ENCODE measurements at places on chromosomes 5 and 9.

GRCh38 chr9:126328407-126328806 is 1.8 kb downstream of the MVB12B start:
- no peak for DNase-seq

DNA sequence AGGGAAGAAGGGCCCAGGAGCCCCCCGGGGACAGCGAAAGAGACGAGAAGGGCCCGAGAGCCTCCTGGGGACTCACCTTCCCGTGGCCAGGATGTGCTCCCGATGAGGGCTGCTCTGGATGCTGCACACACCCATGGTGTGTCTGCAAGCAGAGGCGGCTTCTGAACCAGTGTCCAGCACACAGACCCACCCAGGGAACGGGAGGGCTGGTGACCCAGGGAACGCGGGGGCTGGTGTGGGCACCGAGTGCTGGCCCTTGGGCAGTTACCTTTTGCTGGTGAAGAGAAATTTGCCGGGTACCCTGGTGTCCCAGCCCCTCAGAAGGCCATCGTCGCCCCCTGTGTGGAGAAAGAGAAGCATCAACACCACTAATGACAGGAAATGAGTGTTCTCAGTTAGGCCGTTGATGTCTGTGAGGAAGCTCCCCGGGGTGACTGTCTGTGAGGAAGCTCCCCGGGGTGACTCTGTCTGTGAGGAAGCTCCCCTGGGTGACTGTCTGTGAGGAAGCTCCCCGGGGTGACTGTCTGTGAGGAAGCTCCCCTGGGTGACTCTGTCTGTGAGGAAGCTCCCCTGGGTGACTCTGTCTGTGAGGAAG is 13.2 kb downstream of the MRPL41 start:
- DNase-seq: no peak

DNA sequence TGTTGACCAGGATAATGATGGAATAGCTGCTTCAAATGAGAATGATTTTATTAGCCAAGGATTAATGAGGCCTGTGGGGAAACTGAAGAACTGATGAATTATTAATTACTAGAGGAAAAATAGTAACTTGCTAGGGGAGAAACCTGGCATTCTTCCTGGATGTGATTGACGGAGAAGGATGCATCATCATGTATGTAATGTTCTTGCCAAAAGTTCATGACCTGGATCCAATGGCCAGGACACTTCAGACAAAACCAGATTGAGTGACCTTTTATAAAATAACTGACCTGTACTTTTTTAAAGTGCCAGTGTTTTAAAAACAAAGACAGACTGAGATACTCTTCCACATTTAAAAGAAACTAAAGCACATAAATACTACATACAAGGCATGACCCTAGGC is 23.7 kb downstream of the KIAA1191 start:
- no peak for DNase-seq

DNA sequence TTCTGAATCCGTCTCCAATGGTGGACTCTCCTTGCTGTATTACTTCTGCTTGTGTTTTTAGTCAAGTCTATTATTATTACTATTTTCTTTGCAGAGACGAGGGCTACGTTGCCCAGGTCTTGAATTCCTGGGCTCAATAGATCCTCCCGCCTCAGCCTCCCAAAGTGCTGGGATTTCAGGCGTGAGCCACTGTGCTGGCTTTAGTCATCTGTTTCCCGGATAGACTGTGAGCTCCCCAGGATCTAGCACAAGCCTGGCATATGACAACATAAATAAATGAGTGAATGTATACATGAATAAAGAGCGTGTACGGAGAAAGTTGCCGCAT is 439 bp upstream of the DDX46 start:
- DNase-seq: no peak

- no peak for DNase-seq
Measured at GRCh38 chr5:71586052-71586940, 844 bp upstream of the MCCC2 start.

GRCh38 chr9:123497830-123498229 is 141.8 kb downstream of the CRB2 start:
- no peak for DNase-seq

- peak; percentile 70 for DNase-seq
Measured at GRCh38 chr5:56950626-56951125, 1.2 kb downstream of the MIER3 start.

DNA sequence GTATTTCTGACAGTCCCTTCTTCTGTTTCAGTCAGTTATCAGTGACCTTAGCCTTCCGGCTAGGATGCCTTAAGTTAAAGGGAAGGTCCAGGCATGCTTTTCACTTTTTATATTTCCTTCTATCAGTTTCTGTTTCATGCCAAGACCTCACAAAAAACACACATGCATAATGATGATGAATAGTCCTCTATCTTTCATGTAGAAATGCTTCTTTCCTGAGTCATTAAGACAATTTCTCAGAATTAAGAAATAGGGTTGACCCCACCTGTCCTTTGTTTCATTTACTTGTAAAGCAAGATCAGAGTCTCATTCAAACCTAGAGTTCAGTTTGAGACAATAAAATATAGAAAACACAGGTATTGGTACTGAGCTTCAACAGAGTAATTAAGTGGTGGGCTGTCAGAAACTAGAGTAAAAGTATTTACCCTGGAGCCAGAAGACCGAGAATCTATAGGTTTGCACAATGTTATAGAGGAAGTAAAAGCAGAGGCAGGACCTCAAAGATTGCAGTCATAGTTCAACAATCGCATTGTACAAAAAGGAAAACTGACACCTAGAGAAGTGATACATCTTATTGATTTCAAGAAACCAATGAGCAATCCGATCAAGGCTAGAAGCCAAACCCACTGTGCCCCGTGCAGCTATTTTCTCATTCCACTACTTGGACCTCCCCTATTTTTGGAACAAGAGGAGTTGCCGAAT is 118.7 kb upstream of the PUM3 start:
- DNase-seq: no peak

- DNase-seq: no peak
Measured at GRCh38 chr5:137409736-137410135, 89.4 kb downstream of the SPOCK1 start.

DNA sequence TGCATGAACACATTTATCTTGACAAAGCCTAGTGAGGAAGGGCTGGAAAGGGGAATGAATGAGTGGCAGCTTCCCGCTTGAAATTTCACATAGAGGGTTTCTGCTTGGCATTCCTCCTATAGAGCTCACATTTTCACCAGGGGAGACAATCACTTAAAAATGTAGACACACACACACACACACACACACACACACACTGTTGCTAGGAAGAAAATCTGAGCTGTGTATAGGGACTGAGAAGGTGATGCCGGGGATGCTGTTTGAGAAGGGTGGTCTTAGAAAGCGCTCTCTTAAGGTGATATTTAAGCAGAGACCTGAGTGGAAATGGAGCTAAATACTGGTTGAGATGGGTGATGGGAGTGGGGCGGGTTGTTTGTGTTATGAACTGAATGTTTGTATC is 70.4 kb downstream of the LRRC70 start:
- no peak for DNase-seq

DNA sequence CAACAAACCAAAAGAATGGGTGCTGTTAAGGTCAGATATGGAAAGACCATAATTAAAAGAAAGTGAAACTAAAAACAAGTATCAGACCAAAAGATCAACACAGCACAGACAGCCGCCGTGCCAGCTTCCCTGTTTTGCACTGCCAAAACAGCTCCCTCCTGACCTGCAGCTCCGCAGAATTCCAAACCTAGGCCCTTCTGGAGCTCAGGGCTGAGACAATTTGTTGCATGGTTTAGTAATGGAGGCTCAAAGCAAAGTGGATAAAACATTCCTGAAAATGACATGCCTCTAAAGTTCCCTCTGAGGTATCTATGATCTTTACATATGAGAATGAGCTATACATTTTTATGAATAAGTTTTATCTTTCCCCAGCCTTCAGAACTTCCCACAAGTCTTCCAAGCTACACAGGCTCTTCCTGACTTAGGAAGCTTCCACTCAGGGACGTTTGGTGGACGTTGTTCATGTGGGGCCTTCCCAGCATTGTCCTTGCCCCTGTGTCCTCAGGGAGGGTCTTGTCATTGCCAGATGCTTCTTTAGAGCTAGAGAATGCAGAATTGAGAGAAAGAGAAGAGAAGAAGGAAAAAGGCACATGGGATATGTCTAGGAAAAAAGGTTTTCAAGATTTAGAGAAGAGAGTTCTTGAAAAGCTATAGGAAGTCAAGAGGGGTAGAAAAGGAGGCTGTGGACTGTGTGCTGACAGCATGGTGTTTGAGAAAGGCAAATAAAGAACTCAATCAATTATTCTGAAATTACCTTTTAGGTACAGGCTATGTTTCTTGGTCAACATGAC is 28.4 kb upstream of the SSBP2 start:
- DNase-seq: peak; percentile 56

DNA sequence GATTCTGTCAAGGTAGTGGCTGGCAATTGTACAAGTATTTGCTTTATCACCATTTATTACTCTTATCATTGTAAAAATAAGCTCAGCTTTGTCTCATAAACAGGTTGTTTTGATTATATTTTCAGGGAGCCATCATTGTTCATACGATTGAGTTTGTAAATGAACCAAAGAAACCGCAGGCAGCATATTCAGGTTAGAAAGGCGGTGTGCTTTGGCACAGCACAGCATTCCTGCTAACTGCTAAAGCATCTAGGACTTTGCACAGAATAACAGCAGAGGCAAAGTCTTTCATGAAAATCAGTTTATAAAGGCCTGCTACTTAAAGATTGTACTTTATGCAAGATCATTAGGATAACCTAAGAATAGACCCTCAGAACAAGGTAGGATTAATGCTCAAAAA is 281.5 kb upstream of the SLC24A2 start:
- DNase-seq: no peak

DNA sequence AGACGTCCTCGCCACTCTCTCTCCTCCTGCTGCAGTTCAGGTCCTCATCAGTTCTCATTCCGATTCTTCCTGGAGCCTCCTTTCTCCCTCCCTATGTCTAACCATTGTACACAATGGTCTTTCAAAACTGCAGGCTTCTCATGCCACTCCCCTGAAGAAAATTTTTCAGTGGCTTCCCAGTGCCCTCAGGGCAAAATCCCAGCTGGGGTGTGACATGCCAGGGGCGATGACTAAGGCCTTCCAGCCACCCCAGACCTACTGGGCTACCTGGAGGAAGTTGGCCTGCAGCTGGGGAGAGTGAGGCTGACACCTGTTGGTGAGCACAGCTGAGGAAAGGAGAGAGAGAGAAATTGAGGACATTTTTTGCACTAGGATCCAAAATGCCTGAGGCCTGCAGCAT is 65.2 kb downstream of the SREK1 start:
- no peak for DNase-seq

DNA sequence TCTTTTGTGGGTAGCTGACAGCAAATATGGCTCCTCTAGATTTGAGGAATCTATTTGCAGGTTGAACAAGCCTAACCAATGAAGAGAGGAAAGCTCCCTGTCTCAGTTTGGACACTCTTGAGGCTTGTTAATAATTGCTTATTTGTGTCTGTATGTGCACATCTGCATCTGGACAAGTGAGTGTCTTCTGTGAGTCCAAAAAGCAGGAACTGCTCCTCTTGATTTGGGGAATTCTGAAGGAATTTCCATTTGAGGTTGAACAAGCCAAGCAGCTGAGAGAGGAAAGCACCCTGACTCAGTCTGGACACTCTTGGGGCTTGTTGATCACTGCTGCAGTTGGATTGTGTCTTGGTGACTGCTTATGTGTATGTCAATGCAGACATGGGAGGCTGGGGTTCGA is 211.6 kb downstream of the DTWD2 start:
- DNase-seq: no peak

DNA sequence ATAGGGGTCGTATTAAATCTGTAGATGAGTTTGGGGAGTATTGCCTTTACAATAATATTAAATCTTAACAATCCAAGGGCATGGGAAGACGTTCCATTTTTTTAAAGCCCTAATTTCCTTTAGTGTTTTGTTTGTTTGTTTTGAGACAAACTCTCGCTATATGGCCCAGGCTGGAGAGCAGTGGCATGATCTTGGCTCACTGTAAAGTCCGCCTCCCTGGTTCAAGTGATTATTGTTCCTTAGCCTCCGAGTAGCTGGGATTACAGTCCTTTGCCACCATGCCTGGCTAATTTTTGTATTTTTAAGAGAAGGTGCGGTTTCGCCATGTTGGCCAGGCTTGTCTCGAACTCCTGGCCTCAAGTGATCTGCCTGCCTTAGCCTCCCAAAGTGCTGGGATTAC is 19.9 kb downstream of the NIPBL start:
- DNase-seq: no peak

DNA sequence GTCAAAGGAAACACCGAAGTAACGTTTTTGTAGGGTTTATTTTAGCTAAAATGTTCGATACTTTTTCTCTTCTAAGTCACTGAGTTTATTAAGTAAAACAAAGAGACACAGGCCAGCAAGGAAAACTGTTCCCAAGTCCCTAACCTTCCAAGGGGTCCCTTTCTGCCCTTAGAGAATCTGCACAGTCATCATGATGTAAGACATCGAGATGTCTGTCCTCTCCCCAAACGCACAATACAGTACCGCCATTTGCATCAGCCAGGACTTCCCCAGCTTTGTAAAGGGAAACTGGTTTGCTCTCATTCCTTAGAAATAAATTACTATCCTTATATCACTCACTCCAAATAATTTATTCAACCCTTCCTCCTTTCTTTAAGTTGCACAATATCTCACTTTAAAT is 89.3 kb downstream of the MARCHF11 start:
- DNase-seq: no peak

DNA sequence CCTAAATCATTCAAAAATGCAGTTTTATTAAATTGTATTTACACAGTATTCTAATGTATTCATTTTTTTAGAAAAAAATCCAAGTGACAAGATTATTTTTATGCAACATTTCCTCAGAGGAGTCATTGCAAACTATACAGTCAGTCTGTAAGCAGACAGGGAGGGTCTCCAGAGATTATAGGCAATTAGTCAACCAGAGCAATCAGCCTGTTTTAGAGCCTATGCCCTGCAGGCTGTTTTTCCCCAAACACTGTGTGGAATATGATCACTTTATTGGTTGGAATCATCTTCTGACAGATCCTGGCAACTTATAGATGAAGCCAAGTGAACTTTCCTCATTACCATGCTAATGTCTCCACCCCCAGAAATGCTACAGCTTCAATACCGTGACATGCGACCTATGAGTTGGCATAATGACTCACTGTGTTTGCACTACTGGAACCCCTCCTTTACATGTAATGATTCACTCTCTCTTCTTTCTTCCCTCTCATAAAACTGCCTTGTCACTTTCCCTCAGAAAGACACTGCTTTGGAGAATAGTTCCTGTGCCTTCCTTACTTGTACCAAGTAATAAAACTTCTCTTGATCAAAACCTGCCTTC is 577.7 kb upstream of the FTMT start:
- DNase-seq: no peak

DNA sequence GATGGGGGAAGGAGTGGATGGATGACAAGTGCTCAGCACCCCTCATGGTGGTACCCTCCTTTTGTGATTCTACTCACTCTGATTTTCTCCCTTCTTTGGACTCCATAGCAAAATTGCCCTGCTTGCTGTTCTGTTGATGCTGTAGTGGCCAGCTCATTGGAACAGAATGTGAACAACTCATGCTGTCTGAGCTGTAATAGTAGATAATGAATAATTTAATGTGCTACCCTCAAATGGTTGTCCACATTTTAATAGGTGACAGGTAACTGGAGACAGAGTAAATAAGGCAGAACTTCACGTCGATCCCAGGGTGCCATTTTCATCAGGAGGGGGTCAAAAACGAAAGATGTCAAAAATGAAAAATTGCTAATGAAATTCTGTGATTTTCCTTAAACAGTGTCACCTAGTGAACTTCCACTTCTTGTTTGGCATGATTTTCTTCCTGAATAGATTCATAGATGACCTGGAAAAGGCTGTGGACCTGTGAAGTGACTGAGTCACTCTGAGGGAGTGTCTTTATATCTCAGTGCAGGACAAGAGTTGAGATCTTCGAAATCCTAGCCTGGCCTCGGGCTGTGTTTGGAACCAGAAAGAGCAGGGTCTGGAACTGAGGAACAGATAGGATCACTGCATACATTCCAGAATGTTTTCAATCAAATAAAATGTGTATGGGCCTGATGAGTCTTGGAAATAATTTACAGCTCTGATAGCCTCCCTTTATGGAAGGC is 270.2 kb downstream of the PSAT1 start:
- DNase-seq: no peak

Data from stimulated activated CD8-positive, alpha-beta memory T cell treated with anti-CD3 and anti-CD28 coated beads, Interleukin-4, amount 100 ng/mL, for 48 hours (primary cell).